ENCODE measurements at places on chromosomes 12 and 14.

DNA sequence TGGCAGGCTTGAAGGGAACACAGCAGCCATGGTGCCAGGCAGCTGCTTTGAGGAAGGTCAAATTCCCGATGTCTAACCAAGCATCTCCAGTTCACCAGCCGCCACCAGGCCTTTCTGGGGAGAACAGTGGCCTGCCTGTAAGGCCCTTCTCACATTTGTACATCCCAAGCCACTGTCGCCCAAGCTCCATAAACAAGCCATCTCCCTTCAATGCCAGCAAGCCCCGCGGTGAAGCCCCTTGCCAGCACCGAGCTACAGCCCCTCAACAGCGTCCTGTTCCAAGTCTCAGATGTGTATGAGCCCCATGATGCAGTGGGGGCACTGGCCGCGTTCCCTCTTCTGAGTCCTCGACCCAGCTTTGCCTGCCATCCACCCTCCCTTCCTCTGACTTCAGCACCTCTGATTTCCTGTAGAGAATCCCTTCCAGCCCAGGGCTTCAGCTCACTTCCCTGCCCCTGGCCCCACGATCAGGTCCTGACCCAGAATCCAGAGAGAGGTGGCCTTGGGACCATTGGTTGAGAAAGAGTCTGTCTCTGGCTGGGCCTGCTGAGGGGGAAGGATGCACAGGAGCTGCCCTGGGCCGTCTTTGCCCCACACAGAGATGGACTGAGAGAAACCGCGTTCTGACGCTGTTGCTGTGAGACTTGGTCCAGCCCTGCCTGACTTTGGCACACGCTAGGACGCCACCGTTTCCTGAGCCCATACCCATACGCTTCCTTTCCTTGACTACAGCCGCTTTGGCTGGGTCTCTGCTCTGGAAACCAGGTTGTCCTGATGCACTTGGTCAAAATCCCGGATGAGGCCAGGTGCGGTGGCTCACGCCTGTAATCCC, 1.9 kb upstream of the MMP17 start:
- DNase-seq: no peak

GRCh38 chr12:58917699-58918468, 2.4 kb downstream of the LRIG3 start:
- no peak for DNase-seq

DNA sequence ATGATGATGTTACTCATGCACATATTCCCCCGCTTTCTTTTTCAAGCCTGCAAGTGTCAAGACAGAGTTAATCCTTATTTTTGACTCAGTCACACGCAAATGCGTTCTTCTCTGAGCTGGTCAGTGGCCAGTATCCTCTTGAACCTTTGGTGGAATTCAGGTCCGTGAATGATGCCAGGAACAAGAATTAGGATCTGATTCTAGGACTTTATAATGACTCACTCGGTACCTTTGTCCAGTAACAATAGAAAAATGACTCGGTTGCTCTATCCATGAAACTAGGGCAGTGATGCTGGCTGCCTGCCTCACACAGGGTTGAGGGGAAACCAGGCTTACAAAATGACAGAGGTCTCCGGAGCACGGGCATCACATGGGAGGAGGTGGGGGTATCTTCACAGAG, 185.8 kb upstream of the NUDT4 start:
- no peak for DNase-seq

- no peak for DNase-seq
These were observed 82.9 kb downstream of the CCDC60 start for GRCh38 chr12:119417440-119417839.

- DNase-seq: no peak
These were observed 65.2 kb upstream of the HSPB8 start for GRCh38 chr12:119113496-119113986.

- no peak for DNase-seq
These were observed 89.7 kb downstream of the NUMB start for GRCh38 chr14:73368616-73369015.

GRCh38 chr12:14694970-14695369, 1.4 kb downstream of the GUCY2C start:
- DNase-seq: no peak

GRCh38 chr14:69553252-69553651, 21.4 kb downstream of the CCDC177 start:
- DNase-seq: no peak

DNA sequence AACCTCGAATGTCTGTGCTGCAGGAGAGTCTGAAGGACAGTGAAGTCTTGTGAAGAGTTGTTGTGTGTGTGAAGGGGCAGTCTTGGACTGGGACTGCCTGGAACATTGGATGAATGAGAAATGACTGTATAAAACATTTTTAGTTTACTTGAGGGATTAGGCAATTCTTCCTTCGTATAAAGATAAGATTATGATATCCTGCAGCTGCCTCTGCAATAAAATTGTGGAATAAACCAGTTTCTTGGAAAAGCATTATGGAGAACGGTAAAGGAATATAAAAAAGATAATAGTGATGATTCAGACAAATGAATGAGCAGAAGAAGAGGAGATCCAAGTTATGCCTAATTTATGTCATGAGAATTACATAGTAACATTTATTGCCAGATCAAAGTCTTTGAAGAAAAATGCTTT, 30.9 kb upstream of the LUM start:
- no peak for DNase-seq

- no peak for DNase-seq
These were observed 1168.5 kb upstream of the FLRT2 start for GRCh38 chr14:84361476-84361875.

DNA sequence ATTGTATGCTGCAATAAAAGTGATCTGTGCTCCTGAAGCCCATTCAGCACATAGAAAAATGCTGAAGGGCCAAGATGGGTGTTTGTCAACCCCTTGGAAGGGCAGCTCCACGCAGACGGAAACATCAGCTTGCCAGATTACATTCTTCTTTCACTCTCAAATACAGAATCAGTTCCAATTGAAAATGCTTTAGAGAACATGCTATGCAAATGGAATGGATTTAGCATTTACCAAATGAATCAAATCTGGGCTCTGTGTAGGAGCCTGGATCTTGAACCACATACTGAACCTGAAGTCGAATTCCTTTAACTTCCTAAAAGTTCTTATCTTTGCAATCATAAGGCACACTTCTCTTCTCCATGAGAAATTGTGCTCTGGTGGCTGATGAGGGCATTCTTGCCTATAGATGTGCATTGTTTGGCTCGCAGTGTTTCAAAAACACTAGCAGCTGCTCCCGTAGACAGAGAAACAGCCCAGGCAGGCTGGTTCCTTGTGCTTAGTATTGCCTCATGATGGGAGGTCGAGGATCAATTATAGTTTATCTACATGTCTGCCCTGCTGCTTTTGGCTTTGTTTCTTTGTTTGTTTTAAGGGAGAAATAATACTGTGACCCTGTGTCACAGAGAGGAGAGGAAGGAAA, 489.8 kb upstream of the FLRT2 start:
- DNase-seq: no peak

DNA sequence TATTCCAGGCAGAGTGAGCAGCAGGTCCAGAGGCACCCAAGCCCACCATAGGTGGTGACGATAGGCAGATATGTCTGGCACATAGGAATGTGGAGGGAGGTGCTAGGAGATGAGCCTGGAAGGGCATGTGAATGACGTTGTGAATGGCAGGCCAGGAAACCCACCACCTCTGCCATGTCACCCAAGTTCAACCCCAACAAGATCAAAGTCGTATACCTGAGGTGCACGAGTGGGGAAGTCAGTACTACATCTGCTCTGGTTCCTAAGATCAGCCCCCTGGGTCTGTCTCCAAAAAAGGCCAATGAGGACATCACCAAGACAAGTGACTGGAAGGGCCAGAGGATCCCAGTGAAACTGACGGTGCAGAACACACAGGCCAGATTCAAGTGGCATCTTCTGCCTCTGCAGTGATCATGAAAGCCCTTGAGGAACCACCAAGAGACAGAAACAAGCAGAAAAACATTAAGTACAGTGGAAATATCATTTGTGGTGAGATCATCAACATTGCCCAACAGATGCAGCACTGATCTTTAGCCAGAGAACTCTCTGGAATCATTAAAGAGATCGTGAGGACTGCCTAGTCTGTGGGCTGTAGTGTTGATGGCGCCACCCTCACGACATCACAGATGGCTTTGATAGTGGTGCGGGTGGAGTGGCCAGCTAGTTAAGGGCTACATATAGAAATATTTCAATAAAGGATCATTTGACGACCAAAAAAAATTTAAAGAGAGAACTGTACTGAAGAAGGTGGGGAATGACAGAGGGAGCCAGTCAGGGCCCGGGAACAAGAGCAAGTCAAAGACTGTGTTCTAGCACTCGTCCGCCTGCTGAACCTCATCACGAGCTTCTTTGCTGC, 99.7 kb downstream of the ZFP36L1 start:
- no peak for DNase-seq

- DNase-seq: no peak
These were observed 5.9 kb downstream of the RPS6KL1 start for GRCh38 chr14:74917178-74917543.

Measured in B cell (primary cell).